Fibroblast of skin of abdomen (primary cell): ENCODE measurements at places on chromosomes 7 and 10.

- DNase-seq: peak; percentile 81
Observed at GRCh38 chr7:28596245-28596935, 184.1 kb downstream of the CREB5 start.

DNA sequence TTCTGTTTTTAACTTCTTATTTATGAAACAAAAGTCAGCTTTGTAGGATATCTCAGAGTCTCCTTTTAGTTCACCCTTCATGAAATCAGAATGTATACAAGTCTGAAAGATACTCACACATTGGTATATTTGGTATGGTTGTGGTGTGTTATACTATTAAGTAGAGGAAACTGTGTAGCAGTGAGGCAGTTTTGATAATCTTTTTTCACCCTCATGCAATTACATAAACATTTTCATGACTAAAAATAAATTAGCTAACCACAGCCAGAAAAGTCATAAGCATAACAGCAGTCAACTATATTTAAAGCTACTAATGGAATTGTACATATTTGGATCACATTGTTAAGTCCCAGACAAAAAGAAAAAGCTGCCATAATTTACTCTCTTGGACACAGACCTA is 62.1 kb downstream of the FAM185A start:
- DNase-seq: no peak

DNA sequence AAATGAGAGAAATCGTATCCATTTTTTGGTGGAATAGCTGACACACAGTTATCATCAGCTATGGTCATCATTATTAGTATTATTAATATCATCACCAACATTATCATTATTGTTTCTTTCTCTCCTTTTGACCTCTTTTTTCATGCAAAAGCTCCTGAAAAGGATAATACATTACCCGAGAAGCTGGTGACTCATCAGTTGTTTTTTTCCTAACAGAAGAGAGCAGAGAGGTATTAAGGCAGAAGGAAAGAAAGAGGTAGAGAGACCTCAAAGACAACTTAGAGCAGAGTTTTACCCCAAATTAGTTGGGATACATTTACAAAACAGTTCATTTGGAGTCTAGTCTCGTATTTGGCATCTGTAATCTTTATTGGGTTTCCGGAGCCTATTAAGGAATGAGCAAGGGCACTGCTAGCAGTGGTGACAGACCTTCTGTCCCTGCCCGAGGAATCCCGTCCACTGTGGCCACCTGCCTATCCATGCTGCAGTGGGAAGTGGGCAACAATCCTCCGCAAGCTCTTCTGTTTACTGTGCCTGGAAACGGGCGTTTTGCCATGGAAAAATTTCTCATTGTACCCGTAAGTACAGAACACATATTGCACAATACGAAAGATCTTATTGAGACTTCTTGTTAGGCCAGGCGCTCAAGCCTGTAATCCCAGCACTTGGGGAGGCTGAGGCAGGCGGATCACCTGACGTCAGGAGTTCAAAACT is 170.0 kb upstream of the MKLN1 start:
- no peak for DNase-seq

DNA sequence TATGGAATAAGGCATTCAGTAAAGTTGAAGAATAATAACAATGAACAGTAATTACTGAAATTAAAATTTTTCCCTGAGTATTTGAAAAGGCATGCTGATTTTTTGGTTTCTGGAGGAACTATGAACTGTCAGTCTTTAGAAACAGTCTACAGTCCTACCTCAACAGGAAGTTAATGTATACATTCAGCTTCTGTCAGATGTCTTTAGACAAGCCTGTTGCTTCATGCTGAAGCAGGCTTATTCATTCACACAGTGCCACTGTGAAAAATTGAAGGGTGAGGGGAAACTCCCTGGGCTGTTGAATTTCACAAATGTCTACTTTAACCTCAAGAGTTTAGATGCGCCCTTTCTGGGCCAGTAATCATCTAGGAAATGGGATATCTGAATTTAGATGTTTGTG is 3.5 kb downstream of the NRF1 start:
- peak; percentile 41 for DNase-seq

GRCh38 chr7:18393465-18394118 is 102.0 kb upstream of the HDAC9 start:
- no peak for DNase-seq

DNA sequence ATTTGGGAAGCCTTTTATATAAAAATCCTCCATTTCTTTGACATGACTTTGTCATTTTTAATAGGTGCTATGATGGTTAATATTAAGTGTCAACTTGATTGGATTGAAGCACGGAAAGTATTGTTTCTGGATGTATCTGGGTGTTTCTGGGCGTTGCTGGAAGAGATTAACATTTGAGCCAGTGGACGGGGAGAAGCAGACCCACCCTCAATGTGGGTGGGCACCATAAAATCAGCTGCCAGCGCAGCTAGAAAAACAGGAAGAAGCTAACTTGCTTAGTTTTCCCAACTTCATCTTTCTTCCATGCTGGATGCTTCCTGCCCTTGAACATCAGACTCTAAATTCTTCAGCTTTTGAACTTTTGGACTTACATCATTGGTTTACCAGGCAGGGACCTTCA is 1003.0 kb downstream of the SORCS3 start:
- no peak for DNase-seq

DNA sequence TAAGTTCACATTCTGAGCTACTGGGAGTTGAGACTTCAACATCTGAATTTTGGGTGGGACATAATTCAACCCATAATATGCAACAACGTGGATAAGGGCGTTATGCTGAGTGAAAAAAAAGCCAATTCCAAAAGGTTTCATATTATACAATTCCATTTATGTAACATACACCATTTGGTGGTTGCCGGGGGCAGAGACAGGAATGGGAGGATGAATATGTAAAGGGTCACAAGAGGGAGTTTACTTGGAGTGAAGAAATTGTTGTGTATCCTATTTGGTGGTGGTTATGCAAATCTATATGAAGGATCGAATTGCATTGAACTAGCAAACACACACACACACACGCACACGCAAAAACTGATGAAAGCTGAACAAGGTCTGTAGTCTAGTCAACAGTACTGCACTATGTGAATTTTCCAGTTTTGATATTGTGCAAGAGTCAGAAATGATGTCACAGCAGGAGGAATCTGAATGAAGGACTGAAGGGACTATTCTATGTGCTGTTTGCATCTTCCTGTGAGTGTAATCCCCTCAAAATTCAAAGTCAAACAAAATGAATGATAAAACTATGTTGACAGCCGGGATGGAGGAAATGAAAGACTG is 249.2 kb upstream of the HABP2 start:
- DNase-seq: peak; percentile 52
